Psoas muscle (tissue), 8 donors: ENCODE measurements at places on chromosomes 2 and 18.

- DNase-seq = no peak
Measured at GRCh38 chr2:160061533-160061932, 882 bp downstream of the PLA2R1 start.

DNA sequence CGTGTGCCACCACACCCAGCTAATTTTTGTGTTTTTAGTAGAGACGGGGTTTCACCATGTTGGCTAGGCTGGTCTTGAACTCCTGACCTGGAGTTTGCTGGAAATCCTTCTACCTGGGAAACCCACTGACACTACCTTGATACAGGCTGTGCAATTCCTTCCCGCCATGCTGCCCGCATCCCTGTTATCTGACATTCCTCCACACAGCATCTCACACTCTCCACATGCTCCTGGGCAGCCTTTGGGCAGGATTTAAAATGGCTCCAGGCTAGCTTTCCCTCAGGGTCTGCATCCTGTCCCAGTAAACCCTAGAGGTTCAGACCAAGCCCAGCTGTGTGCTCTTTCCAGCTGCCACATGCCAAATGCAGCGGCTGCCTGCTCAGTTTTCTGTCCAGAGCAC, 319.5 kb upstream of the CXCR4 start:
- DNase-seq = no peak

- DNase-seq = no peak
Measured at GRCh38 chr2:135768863-135769262, 27.2 kb downstream of the UBXN4 start.

- no peak for DNase-seq
Measured at GRCh38 chr2:11200651-11201050, 45.4 kb downstream of the SLC66A3 start.

DNA sequence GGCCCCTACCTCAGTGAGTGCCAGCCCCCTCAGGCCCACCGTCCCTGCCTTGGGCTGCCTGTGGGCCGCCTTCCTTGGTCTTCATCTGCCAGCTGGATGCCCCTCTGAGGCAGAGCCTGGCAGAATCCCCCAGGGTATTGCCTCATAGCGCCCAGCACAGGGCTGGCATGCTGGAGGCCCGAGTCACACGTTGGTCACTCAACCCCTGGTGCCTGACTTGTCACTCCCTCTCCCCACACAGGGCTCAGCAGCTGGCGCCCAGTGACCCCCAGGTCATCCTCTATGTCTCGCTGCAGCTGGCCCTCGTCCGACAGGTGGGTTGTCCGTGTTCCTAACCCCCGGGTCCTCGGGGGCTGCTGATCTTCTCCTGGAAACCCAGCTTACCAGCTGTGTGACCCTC, 108.4 kb upstream of the MCFD2 start:
- DNase-seq = peak; percentile 72

DNA sequence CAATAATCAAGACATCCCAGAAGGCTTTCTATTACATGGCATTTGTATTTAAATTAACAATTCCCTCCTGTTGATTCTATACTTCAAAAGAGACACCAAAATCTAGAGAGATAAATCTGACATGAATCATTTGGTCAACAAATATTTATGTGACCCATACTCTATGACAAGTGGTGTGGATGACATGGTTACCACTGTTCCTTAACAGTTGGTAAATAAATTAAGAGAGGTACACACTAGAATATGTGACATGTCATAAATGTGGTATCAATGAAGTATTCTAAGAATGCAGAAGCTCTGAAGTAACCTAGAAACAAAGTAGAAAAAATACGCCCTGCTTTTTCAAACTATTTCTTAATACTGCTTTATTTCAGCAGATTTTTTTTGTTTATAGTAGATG, 255.4 kb downstream of the EXOC6B start:
- no peak for DNase-seq

DNA sequence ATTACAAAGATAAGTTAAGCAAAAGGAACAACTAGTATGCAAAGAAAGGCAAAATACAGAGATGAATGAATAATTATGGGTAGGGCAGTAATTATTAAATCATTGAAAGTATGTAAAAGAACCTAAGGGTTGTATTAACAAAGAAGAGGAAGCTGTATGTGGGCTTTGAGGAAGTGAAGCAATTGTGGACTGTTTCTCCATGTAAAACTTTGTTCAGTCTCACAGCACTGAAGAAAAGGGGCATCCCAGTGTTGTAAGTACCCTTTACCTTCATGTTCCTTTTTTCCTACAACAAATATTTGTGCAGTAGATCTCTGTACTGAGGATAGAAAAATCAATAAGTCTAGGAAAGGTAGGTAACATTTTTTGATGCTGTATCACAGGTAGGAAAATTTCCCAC, 388.7 kb upstream of the NRP2 start:
- no peak for DNase-seq

- DNase-seq = no peak
Measured at GRCh38 chr18:31061945-31062344, 19.4 kb upstream of the DSC3 start.

- DNase-seq = no peak
Measured at GRCh38 chr2:182463760-182464159, 36.9 kb upstream of the PDE1A start.

DNA sequence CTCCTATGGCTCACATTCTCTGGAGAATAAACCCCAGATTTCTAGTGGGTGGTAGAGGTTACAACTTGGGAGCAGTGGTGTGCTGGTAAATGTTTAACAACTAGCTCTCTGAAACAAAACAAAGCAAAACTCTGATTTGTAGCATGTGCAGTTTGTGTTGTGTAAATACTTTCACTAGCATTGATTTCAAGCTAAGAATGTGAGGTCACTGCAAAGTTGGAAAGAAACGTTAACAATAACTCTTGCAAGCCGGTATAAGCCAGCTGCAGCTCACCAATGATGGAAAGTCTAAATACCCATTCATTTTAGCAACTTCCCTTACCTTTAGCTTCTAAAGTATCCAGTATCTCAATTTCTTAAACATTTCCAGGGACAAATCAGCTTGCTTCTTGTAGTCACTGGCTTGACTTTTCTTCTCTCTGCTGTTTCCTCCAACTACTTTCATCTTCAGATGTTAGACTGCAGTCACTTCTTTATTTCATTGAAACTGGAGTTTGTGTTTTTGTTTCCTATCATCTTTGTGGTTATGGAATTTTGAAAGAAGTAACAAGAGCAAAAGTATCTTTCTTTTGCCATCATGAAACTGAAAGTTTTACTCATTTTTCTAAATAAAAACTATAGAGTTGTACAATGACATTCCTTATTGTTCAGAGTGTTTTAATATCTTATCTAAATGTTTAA, 140.2 kb downstream of the PLCL1 start:
- DNase-seq = no peak

- no peak for DNase-seq
Measured at GRCh38 chr2:181165199-181165868, 184.9 kb downstream of the UBE2E3 start.

GRCh38 chr2:119879502-119879901, 119.8 kb downstream of the PTPN4 start:
- DNase-seq = no peak
